Stimulated activated CD4-positive, alpha-beta T cell treated with anti-CD3 and anti-CD28 coated beads, Interleukin-4, amount 100 ng/mL, for 48 hours (primary cell): ENCODE measurements at places on chromosomes 11 and 22.

GRCh38 chr11:110172468-110173065 lies 79.4 kb downstream of the ZC3H12C start:
- no peak for DNase-seq

DNA sequence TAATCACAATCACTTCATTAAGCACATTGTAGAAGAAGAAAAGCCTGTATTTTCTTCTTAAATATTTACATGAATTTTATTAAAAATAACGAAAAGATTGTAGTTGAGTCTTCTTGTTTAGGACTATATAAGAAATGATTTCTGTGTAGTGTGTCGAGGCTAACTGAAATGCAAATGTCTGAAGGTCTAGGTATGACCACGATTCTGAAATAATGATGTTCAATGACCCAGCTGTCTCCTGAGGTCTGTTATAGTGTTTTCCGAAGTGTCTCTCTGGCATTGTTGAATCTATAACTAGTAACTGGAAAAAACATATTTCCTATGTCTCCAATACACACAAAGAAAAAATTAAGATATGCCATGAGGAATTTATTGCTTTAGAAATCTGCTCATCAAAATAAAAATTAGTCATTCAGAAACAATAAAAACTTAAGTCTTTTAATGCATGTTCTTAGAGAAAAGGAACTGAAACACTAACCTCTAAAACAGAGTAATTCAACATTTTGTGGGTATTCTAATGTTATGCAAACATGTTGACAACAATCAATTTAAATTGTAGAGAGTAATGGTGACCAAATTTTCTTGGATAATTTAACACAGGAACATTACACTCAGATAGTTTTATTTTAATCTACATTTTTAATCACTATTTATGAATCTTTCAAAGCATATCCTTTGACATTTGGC lies 55.0 kb downstream of the CASP12 start:
- DNase-seq, result no peak

- no peak for DNase-seq
Observed at GRCh38 chr11:76501526-76502202, 56.8 kb downstream of the EMSY start.

GRCh38 chr11:114182471-114183043 lies 113.6 kb upstream of the NNMT start:
- no peak for DNase-seq

GRCh38 chr11:115503083-115503885 lies 931 bp downstream of the CADM1 start:
- no peak for DNase-seq

- no peak for DNase-seq
Observed at GRCh38 chr11:83456566-83456965, 170.4 kb upstream of the CCDC90B start.

- DNase-seq, result no peak
Observed at GRCh38 chr11:61297746-61298145, 2.6 kb upstream of the VWCE start.

- DNase-seq, result no peak
Observed at GRCh38 chr22:43308060-43308830, 34.9 kb downstream of the SCUBE1 start.
